Activated naive CD8-positive, alpha-beta T cell treated with anti-CD3 and anti-CD28 coated beads, Interleukin-2, amount 10 ng/mL, durations not matched to agents 7 days and 5 days (primary cell): ENCODE measurements at places on chromosomes 5 and 9. TPM values are rescaled to one million over a fixed set of nuclear protein-coding genes. Genes with fewer than 3 reads are reported as not detected.

FGFR4 gene
- total RNA-seq, result 1.9 TPM

OLFM1 gene
- total RNA-seq, result not detected

AGXT2 gene
- not detected for total RNA-seq

CNTLN gene
- total RNA-seq, result 0.71 TPM

PRSS3 gene
- total RNA-seq, result not detected

PHF2 gene
- total RNA-seq, result 27.9 TPM

PCDHA7 gene
- not detected for total RNA-seq

FOXI1 gene
- not detected for total RNA-seq

FUT7 gene
- total RNA-seq, result 0.62 TPM

IDNK gene
- 8.3 TPM for total RNA-seq

SLC36A1 gene
- 6.0 TPM for total RNA-seq

ANXA2R gene
- 39.2 TPM for total RNA-seq

PCDH1 gene
- not detected for total RNA-seq

GMCL2 gene
- total RNA-seq, result not detected

EMB gene
- 203 TPM for total RNA-seq

PSD2 gene
- 0.08 TPM for total RNA-seq

PCDHA1 gene
- not detected for total RNA-seq

PDE6A gene
- total RNA-seq, result not detected

CORO2A gene
- total RNA-seq, result 11.7 TPM

ZNF618 gene
- total RNA-seq, result 0.60 TPM

IQGAP2 gene
- total RNA-seq, result 62.7 TPM

CNTNAP3B gene
- not detected for total RNA-seq

RNF183 gene
- 0.14 TPM for total RNA-seq

PCDHGA9 gene
- total RNA-seq, result 0.11 TPM

SCGB3A2 gene
- total RNA-seq, result not detected

IFNB1 gene
- 0.37 TPM for total RNA-seq
